H54 (cell line): ENCODE measurements at places on chromosomes 16 and 17.

DNA sequence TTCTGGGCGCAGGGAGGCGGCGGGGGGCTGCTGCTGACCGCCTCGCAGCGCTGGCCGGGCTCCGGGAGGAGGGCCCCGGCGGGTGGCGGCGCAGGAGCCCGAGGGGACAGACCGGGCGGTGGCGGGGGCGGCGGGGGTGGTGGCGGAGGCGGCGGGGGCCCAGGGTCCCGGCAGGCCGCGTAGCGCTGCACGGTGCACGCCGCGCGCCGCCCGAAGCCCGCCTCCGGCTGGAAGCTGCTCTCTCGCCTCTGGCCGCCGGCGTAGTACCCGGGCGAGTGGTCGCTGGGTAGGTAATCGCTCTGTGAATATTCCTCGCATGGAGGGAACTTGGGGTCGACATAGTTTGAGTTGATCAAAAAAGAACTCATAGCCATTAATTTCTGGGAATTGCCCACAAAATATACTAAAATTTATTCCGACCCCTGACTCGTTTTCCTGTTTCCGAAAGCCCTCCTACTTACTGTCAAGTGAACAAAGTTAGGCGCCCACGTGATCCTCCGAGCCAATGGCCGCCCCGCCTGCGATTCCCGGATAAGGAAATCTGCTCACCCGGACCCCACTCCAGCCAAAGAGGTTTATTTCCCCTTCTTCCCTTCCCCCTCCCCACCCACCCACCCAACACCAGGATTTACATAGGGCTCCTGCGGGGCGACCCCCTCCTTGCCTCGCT lies at the start of gene HOXB4:
HOXB4 (minus strand) TSS at position 405 of the 670 bp plus-strand sequence; CDS start at position 374, 31 bp downstream.
- no peak for DNase-seq

DNA sequence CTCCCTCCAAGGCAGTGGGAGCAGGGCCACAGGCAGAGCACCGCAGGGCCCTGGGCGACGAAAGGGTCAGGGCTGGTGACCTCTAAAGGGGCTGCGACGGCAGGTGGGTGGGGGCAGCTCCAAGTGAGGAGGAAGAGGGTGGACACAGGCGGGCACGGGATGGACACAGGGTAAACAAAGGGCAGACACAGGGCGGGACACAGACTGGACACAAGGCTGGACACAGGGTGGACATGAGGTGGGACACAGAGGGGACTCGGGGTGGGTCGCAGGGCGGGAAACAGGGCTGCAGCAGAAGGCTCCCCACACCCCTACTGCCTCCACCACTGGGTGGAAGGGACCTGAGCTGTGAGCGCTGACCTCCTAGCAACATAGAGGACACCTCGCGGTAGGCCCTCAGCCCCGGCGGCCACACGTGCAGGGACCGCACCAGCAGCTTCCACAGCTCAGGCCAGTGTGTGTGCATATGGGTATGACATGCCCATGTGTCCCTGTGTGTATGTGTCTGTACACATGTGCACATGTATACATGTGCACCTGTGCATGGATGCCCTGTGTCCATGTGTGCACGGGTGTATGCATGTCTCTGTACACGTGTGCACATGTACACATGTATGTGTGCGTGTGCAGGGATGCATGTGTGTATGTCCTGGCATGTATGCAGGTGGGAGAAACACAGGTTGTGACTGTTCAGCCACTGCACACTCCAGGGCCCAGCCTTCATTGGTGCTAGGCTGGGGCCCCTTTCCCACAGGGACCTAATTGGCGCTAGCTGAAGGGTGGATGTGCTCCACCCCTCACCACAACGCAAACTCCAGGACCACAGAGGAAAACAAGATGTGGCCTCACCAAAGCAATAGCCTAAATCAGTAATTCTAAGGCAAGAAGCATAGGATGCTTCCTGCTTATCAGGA lies 7.6 kb downstream of the LMF1 start:
- DNase-seq, result no peak

DNA sequence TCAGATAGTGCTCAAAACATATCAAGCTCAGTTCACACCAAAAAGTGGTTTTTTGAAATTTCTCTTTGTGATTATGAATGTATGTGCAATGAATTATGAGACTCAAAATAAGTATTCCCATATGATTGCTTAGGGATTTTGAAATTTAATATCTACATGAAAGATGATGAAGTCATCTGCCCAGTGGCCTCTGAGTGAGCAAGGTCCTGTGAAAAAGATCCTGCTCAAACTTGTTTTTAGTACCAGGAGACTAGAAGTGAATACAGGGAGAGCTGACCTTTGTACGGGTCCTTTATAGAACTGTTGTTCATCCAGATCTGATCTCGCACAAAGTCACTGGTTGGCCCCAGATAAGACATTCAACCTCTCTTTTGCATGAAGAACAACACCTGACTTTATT lies 151.9 kb upstream of the MAF start:
- DNase-seq, result no peak

GRCh38 chr17:74325743-74326379 lies at the start of gene KIF19:
KIF19 (plus strand) TSS chr17:74326226; CDS start chr17:74326350, 124 bp downstream.
- DNase-seq, result no peak

GRCh38 chr17:27793906-27794569 lies 6.3 kb downstream of the NOS2 start:
- no peak for DNase-seq

GRCh38 chr16:64615630-64616280 lies 506.1 kb downstream of the CDH11 start:
- no peak for DNase-seq
